ENCODE measurements at places on chromosomes 13 and 19.
A peak's percentile ranks its signal among the peaks of the same experiment; 100 is the strongest.

DNA sequence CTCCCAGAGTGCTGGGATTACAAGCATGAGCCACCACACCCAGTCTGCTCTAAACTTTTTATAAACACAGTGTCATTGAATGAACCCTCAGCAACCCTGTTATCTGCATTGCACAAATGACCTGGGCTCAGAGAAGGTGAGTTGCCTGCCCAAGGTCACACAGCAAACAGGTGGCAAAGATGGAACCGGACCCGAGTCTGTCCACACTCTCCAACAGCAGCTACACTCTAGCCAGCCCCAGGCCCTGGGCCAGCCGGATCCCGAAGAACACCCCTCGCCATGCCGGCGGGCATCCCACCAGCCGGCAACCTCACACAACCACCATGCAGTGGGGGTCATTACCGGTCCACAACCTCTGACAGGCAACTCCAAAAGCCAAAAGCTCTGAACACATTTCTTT is 14.5 kb downstream of the ERCC2 start:
- no peak for DNase-seq
- H3K36me3 ChIP-seq: peaks cover 3% of the 10 kb centered on the region
- H3K27ac ChIP-seq: no peak overlapping the region
- no peaks in the 10 kb centered on the region for H3K4me1 ChIP-seq

DNA sequence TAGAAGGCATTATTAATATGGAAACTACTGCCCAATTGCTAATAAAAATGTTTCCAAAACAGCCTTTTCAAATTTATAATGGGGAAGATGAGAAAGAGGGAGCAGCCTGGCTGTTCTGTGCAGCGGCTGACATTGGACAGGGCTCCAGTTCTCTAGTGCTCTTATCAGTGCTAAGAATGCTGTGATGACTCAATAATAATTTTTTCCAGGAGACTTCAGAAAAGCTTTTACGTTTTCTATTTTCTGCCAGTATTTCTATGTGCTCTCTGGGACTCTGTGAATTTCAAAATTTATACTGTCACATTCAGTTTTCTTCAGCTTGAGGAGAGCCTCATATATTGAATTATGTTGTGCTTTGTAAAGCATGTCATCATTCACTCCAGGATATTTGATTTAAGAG is 209.6 kb downstream of the VWA8 start:
- no peaks in the 10 kb centered on the region for H3K4me1 ChIP-seq
- no peak overlapping the region for H3K4me3 ChIP-seq
- peak; percentile 22 for DNase-seq
- peaks cover 2% of the 10 kb centered on the region for H3K36me3 ChIP-seq
- H3K27me3 ChIP-seq: no peaks in the 10 kb centered on the region
- H3K27ac ChIP-seq: no peak overlapping the region

- no peaks in the 10 kb centered on the region for H3K36me3 ChIP-seq
- no peak overlapping the region for H3K27ac ChIP-seq
- H3K27me3 ChIP-seq: peaks cover 2% of the 10 kb centered on the region
- no peak overlapping the region for H3K4me3 ChIP-seq
- DNase-seq: no peak
These were observed 702 bp upstream of the MAG start for GRCh38 chr19:35291259-35291658.

- peaks cover 8% of the 10 kb centered on the region for H3K36me3 ChIP-seq
- H3K27ac ChIP-seq: no peak overlapping the region
- H3K27me3 ChIP-seq: no peaks in the 10 kb centered on the region
- H3K4me1 ChIP-seq: no peaks in the 10 kb centered on the region
These were observed 17.5 kb downstream of the BORA start for GRCh38 chr13:72745260-72745659.

- no peaks in the 10 kb centered on the region for H3K36me3 ChIP-seq
- peak; percentile 14 for DNase-seq
- H3K4me3 ChIP-seq: no peak overlapping the region
- no peaks in the 10 kb centered on the region for H3K4me1 ChIP-seq
These were observed 75.7 kb upstream of the ZNF91 start for GRCh38 chr19:23470873-23471545.

DNA sequence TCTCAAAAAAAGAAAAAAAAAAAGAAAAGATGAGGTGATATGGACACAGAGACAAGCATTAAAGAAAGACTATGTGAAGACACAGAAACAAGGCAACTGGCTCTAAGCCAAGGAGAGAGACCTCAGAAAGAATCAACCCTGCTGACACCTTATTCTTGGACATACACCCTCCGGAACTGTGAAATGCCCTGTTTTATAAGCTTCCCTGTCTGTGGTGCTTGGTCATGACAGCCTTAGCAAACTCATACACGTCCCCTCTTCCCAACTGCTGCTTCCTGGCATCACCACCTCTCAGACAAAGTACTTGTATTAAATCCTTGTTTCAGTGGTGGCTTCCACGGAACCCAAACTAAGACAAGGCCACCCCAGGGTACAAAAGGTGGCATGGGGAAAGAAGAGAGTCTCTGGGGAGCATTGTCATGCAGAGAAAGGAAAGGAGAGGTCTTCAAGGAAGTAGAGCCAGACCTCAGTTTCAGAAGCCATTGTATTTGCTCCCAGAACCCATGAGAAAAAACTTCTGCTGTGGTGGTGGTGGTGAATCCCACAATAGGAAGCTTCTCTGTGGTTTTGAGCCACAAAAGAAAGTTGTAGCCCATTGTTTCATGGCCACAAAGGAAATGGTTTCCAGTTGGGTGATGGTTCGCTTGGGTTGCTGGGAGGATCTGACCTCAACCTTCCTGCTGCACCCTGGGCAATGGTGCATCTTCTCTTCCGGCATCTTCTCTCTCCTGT is 16.3 kb upstream of the TSPAN16 start:
- H3K36me3 ChIP-seq: no peaks in the 10 kb centered on the region
- no peak for DNase-seq
- no peaks in the 10 kb centered on the region for H3K27me3 ChIP-seq
- H3K27ac ChIP-seq: no peak overlapping the region

DNA sequence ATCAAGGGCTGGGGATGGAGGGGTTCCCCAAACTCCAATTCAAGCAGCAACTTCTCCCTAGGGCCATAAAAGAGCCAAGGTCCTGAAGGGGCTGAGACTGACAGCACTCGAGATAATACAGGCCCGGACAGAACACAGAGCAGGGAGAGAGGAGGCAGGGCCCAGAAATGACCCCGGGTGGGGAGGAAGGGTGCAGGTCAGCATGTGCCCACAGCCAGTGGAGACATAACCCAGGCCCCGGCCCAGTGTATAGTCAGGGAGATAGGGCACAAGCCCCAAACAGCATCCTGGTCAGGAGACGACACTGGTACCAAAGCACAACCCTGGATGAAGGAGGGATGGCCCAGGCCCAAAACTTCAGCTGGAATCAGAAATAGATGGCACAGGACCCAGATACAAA is 28.6 kb upstream of the ATP1A3 start:
- no peak for DNase-seq
- H3K4me1 ChIP-seq: no peaks in the 10 kb centered on the region
- H3K36me3 ChIP-seq: no peaks in the 10 kb centered on the region
